ENCODE measurements at places on chromosomes 7 and 10.

DNA sequence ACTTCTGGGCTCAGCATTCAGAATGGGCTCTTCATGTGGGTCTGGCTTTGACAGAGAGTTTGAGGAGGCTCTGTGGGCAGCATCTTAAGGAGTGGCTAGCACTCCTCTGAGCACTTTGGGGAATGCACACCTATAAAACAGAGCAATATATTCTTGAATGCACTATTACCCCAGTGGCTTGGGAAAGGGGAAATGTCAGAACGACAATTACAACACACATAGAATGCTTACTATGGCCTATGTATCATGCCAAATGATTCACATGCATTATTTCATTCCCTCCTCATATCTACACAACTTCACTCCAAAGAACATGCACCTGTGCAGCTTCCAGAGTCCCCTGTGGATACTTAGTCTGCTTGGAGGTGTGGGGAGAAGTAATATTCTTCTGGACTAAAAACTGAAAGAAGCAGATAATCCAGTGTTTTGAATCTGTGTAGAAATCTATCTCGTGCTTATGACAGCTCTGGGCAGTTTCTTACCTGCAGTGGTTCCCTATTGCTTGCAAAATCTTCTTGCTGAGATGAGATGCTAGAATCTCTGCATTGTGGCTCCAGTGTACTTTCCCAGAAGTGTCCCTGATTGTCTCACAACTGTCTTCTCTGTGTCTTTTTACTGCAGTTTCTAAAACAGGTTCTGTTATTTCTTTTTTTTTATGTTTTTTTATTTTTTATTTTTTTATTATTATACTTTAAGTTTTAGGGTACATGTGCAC lies 5.5 kb upstream of the MGAM start:
- no peak for DNase-seq

GRCh38 chr10:118362103-118362502 lies 20.0 kb upstream of the FAM204A start:
- DNase-seq = no peak

- no peak for DNase-seq
These were observed 566.9 kb downstream of the TCERG1L start for GRCh38 chr10:130744631-130745030.

DNA sequence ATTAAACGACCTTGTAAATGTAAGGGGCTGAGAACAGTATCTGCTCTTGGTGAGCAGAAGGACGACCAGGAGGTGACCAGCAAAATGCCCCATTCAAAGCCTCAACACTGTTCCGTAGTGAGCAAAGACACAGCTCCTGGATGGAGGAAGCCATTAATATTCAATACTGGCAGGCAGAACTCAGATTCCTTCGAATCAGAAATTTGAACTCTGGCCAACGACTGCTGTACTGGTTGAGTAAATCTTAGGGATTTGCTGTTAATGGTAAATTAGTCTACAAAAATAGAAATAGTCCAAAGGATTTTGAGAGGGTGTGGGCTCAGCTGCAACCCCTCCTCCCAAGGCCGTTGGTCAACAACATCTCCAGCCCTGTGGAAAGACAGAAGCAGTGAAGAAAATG lies 130.5 kb upstream of the PFKP start:
- no peak for DNase-seq

GRCh38 chr10:132249824-132250375 lies 57.9 kb downstream of the STK32C start:
- DNase-seq = no peak

DNA sequence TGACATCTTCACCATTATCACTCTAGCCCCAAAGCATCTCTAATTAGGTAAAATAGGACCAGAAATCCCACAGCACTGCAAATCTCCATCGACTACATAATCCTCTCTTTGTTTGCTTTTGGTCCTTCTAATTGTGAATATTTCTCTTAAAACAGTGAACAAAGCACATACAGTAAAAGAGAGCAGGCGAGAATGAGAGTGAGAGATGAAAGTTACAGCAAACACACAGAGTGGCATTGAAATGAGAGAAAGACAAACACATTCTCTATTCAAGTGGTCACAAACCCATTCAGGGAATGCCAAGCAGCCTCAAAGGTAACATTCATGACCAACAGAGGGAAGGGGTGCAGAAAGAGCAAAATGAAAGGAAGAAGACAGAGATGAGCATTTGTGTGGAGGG lies 109.8 kb upstream of the PTN start:
- no peak for DNase-seq

DNA sequence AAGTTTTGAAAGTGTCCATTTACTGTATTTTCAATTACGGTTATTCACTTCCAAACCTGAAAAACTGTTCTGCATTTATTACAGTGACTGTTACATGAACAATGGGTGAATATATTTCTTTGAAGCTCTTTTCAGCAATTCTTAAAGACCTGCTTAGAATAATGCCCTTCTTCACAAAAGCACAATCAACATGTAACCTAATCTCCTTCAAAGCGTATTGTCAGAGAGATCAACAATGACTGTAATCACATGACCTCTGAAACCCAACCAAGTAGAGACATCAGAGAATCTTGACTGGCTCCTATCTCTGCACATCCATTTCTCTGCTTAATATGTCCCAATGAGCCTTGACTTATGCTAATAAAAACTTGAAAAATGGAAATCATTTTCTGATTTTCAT lies 126.7 kb downstream of the NRCAM start:
- DNase-seq = no peak

GRCh38 chr7:84674236-84674913 lies 479.8 kb upstream of the SEMA3A start:
- no peak for DNase-seq

DNA sequence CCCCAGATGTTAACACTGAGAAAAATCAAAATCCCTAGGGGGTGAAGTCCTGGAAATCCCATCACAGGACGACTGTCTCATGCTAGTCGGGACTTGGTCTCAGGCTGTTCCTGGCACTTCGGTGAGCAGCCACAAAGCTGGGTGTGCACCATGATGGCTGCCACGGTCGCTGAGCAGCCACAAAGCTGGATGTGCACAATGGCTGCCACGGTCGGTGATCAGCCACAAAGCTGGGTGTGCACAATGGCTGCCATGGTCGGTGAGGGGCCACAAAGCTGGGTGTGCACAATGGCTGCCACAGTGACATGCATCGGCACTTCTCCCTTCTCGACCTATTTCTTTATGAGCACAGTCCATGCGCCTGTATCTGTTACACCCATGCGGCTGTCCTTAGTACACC lies 505.1 kb downstream of the TCERG1L start:
- DNase-seq = no peak

DNA sequence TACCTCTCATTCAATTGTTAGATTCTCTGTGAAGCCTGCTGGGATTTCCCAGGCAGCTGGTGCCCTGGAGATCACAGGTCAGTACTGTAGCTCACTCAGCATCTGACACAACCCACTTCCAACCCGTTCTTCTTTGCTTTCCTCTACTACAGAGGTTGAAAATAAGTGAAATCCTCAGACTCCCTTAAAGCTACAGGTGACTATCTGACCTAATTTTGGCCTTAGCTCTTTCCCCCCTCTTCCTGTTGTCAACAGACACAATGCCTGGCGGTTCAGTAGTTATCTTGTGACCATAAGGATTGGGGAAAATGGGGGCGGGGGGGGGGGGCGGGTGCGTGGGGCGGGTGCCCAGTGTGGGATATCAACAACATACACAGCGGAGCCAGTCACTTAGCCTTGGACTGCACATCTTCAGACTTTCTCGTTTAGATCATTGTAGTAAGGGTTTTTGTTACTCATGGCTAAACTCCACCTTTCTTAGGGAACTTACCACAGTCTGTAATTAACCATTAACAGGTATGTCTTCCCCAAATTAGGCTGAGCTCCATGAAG lies 37.8 kb downstream of the MTPN start:
- DNase-seq = no peak

DNA sequence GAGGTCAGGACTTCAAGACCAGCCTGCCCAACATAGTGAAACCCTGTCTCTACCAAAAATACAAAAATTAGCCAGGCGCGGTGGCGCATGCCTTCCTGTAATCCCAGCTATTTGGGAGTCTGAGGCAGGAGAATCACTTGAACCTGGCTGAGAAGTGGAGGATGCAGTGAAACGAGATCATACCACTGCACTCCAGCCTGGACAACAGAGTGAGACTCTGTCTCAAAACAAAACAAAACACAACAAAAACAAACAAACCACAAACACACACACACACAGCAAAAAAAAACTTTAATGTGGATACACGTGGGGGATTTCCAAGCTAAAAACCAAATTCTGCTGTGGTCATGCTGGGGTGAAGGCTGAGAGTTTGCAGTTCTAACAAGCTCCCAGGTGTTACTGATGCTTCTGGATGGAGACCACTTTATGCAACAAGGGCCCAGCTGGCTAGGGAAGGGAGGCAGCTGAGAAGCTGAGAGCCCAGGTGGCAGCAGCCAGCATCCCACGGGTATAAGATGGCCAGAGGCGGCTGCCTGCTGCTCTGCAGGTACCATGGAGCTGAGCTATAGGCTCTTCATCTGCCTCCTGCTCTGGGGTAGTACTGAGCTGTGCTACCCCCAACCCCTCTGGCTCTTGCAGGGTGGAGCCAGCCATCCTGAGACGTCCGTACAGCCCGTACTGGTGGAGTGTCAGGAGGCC lies at the start of gene ZP3:
ZP3 (plus strand) TSS at position 538 of the 699 bp plus-strand sequence; CDS start at position 553, 15 bp downstream.
- DNase-seq = no peak

DNA sequence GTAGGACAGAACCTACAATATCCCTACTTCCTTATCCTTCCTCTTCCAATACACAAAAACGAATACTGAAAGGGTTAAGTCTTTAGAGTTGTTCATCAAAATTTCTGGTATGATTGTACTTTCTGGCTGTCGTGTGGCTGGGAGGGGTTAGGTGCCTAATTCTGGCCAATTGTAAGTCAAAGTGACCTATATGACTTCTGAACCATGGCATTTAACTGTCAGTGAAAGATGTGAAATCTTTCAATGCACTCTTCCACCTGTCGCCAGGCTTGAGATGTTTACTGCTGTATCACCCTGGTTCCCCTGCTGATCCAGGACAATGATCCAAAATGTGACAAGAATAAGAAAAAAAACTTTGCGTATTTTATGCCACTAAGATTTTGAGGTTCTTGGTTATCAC lies 20.8 kb downstream of the EPC1 start:
- DNase-seq = no peak

GRCh38 chr7:49669285-49669684 lies 104.2 kb upstream of the VWC2 start:
- no peak for DNase-seq

GRCh38 chr7:146725520-146725919 lies 608.9 kb downstream of the CNTNAP2 start:
- DNase-seq = no peak

DNA sequence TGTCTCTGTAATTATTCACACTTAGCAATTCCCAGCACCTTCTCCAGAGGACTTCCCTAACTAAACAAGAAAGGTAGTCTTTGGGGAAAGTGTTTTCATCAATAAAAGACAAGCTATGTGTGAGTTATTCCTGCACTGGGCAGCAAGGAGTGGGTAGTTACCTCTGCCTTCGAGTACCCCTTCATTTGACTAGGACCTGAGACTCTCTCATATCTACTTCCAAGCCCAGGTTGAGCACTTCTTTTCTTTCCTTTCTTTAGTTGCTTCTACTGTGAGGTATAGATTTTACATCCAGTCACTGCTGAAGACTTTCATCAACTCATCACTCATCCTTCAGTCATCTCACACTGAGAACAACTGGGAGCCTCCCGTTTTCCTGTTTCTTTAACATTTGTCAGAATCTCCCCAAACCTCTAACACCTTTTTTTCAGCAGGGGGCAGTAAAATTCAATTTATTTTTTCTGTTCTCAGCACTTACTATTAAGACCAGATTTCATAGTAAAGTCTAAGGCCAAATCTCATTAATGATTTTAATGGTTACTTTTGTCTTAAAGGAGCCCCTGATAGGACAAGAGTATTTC lies 80.1 kb upstream of the PRSS1 start:
- DNase-seq = no peak

DNA sequence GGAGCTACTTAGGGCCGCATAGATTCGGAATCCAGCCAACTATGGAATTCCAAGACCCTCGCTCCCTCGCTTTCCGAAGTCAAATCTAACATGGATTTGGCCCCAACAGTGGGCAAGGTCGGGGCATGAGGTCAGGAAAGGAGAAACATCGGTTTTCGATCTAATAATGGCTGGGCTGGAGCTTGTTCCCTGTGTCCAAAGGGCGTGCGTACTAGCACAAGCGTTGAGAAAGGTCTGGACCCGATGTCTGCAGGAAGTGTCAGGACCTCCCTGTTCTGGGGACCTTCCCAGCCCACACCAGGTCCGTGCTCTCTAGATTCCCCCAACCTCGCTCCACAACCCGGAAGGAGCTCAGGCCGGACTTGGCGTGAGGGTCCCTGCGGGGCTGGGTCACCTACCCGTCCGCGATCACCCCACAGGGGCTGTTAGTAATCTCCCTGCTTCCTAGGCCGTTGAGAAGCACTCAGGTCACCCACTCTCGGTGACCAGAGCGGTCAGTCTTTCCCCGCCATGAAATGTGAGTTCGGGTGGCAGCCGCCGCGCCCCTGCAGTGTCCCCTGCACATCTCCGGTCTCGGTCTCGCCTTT lies 4.8 kb downstream of the FEZF1 start:
- no peak for DNase-seq

- no peak for DNase-seq
These were observed 125.0 kb downstream of the SNX13 start for GRCh38 chr7:17815318-17815717.

GRCh38 chr10:98331885-98332284 lies 63.9 kb upstream of the LOXL4 start:
- no peak for DNase-seq

GRCh38 chr7:146004805-146005204 lies 111.8 kb upstream of the CNTNAP2 start:
- DNase-seq = no peak

- DNase-seq = no peak
These were observed 261.8 kb upstream of the BMPER start for GRCh38 chr7:33643530-33643929.

DNA sequence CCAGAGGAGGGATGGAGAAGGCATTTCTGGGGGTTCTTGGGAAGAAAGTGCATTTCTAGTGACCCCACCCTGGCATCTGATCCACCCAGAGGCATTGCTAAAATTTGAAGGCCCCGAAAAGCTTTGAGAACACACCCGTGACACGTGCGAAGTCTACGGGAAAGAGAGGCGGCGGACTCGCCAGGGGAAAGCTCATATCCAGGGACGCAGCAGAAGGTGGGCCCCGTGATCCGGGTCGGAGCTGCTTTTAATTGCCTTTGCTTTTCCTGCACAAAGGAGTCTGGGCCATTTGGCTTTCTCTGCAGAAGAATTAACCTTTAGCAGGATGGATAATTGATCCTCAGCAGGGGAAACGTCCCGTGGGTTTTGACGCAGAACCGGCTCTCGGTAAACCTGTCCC lies 50.3 kb downstream of the CARD11 start:
- DNase-seq = no peak

GRCh38 chr7:128783143-128783861 lies 7.7 kb upstream of the OPN1SW start:
- DNase-seq = peak; percentile 83

- DNase-seq = no peak
These were observed 30.4 kb downstream of the FOXK1 start for GRCh38 chr7:4712281-4713182.

Measured in testis (tissue), 5 donors.